ENCODE measurements at places on chromosomes 1 and 21.

GRCh38 chr21:41775149-41775472 is 8.3 kb upstream of the RIPK4 start:
- no peak for DNase-seq

GRCh38 chr1:13871886-13872285 is 171.9 kb downstream of the PRDM2 start:
- DNase-seq: no peak

DNA sequence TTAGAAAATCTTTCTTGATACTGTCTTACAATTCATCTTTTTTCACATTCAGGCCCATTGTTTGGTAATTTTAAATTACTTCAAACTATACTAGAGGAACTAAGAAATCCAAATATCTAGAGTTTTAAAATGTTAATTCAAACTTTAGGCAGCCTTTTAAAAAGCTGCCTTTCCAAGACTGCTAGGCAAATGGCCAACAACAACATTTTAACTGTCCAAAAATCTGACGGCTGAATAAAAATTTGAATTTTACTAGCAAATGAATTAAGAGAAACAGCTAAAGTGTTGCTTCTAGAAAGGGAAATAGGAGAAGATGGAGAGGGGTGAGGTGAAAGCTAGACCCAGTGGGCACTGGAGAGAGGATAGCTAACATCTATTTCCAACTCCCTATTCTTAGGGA is 17.2 kb downstream of the DPYD start:
- no peak for DNase-seq

DNA sequence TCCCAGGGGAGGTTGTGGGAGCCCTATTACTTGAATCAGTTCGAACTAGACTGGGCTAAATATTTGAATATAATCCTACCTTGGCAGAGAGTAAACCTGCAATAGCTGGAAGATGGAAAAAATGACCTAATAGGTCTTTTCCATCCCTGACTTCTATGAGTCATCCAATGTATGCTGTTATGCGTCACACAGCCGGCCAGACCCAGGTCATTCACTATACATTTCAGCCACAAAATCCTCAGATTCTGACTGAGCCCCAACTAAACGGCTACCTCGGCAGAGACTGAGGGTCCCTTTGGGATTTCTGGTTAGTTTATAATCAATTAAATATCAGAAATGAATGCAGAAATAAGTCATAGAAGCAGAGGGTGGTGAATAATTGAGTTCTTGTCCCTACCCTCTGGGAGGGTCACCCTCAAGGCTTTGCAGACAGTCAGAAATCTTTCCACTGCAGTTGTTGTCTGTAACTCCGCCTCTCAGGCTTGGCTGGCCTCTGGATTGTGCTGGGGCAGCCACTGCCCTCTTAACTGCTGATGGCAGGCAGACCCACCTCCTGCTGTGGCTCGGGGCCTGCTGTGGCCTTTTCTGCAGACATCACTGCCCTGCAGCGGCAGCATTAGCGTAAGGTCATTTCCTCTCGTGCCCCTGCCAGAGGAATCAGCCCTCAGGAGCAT is 240.5 kb downstream of the TGFB2 start:
- DNase-seq: no peak

- no peak for DNase-seq
These were observed 167.7 kb downstream of the RUNX1 start for GRCh38 chr21:34881421-34881820.

DNA sequence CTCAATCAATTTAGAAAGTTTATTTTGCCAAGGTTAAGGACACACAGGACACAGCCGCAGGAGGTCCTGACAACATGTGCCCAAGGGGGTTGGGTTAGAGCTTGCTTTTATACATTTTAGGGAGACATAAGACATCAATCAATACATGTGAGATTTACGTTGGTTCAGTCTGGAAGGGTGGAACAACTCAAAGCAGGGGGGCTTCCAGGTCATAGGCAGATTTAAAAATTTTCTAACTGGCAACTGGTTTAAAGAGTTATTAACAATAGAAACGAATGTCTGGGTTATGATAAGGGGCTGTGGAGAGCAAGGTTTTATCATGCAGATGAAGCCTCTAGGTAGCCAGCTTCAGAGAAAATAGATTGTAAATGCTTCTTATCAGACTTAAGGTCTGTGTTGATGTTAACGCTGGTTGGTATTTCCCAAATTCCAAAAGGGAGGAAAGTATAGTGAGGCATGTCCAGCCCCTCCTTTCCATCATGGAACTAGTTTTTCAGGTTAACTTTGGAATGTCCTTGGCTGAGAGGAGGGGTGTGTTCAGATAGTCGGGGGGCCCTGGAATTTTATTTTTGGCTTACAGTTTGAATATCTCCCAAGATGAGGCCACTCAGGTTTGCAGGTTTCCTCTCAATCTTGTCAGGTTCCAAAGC is 31.0 kb upstream of the TGFBR3 start:
- no peak for DNase-seq

- DNase-seq: no peak
These were observed 5.5 kb upstream of the CD1A start for GRCh38 chr1:158248771-158249170.

GRCh38 chr1:176884911-176885310 is 279.6 kb downstream of the ASTN1 start:
- DNase-seq: no peak

GRCh38 chr1:58439946-58440345 is 106.6 kb downstream of the OMA1 start:
- DNase-seq: no peak

GRCh38 chr1:112446411-112446810 is 50.4 kb downstream of the CTTNBP2NL start:
- no peak for DNase-seq

DNA sequence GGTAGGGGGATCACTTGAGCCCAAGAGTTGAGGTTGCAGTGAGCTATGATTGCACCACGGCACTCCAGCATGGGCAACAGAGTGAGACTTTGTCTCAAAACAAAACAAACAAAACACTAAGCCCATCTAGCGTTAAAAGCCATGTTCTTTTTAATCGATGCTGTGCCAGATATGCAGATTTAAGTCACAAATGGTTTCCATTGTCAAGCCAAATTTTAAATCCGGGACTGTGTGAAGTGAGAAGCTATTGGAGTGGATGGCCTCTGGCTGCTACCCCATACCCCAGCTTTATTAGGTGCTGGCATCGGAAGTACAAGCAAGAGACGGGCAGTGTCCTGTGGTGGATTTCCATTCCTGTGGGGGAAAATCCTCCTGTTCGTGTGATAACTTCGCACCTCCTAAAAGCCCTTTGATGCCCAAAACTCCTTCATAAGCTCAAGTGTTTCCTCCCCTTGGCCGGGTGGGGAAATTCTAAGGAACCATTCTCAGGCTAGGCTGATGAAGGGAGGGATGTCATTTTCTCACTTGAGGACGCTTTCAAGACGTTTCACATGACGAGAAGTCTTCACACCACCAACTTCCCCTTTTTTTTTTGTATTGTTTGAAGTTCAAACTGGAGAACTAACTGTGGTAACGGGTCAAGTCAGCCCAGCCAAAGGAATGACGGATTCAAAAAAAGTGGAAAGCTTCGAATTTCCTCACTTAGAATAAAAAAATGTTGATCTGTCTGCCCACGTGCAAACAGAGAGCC is 140.8 kb downstream of the KAZN start:
- no peak for DNase-seq

GRCh38 chr1:12434686-12435085 is 183.3 kb downstream of the DHRS3 start:
- no peak for DNase-seq

GRCh38 chr1:25561421-25562100 is 18.2 kb downstream of the LDLRAP1 start:
- no peak for DNase-seq

GRCh38 chr1:154730259-154730658 is 122.3 kb upstream of the ADAR start:
- no peak for DNase-seq

- no peak for DNase-seq
These were observed 38.7 kb upstream of the CD55 start for GRCh38 chr1:207282496-207283380.

DNA sequence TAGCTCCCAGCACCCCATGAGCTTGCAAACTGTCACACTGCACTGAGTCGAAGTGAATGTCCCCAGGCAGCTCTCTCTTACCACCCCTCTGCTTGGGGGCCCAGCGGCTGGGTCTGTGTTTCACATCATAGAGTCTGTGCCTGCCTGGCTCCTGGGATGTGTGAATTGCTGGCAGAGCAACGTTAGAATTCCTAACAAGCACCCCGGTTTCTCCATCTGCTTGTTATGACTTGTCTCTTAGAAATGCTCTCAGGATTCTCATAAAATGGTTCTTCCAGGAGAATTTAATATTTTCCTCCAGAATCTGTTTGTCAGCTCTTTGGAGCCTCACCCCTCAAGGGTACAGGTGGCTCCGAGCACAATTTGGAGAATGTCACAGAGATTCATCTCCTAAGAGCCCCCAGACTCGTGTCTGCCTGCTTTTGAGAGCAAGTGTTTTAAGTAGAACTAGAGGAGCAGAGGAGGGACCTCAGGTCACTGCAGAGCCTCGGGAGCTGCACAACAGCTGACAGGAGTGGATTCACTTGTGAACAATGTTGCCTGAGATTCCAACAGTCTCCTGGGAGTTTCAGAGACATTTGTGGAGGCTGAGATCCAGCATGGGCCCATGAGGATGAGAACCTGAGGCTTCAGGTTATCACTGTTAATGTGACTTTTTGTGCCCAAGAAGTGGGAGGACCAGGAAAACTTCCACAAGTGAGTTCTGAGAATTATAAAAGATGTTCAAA is 131.5 kb downstream of the KCNJ6 start:
- DNase-seq: no peak

GRCh38 chr21:33265664-33266049 is 510 bp upstream of the IL10RB start:
- DNase-seq: peak; percentile 62

All from GM13976 (cell line).